Endothelial cell (in vitro differentiated cells): ENCODE measurements at places on chromosomes 2 and 18.

DNA sequence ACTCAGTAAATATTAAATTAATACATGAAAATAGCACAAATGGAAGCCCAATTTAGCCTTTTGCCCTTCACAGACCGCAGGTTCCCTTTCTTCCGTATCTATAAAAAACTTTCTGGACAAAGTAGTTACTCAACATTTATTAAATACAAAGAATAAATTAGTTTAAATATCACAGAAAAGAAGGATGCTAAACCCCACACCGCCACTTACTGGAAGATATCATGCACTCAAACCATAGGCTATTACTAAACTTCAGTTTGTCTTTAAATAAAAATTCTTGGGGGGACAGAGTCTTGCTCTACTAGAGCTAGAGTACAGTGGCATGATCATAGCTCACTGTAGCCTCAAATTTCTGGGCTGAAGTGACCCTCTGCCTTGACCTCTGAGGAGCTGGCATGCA, 120.7 kb upstream of the FHL2 start:
- no peak for DNase-seq

GRCh38 chr2:237566401-237567235, at the start of gene PRLH:
PRLH (plus strand) TSS chr2:237566574; CDS start chr2:237566574, 0 bp downstream.
- no peak for DNase-seq

GRCh38 chr2:48734576-48735303, 20.8 kb downstream of the LHCGR start:
- DNase-seq = no peak

- peak; percentile 68 for DNase-seq
Measured at GRCh38 chr2:237662671-237663093, 35.3 kb downstream of the LRRFIP1 start.

DNA sequence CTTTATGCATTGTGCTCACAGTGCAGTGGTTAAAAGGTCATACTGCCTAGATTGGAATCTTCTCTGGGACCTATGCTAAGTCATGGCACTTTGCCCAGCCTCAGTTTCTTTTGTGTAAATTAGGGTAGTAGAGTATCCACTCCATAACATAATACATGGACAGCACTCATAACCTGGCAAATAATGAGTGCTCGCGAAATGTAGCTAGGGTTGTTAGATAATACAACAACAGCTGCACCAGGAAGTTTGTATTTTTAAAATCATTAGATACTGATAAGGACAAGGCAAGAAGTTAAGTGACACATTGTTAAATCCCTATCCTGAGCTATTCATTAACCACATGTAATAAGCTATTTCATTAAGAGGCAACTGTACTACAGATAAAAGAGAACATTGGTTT, 13.8 kb upstream of the PLA2R1 start:
- DNase-seq = no peak

DNA sequence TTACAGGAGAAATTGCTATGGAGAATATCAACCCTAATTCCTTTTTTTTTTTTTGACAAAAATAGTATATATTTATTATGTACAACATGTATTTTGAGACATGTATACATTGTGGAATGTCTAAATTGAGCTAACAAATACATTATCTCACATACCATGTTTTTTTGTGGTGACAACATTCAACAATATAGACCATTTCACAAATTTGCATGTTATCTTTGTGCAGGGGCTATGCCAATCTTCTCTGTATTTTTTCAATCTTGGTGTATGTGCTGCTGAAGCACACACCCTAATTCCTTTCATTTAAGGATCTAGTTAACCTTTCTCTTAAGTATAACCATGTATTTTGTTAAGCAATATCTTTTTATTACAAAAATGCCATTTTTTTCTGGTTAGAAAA, 13.2 kb downstream of the SLC39A10 start:
- DNase-seq = no peak

- DNase-seq = no peak
Measured at GRCh38 chr18:489244-490023, 11.1 kb downstream of the COLEC12 start.

- DNase-seq = no peak
Measured at GRCh38 chr2:59249441-59250306, 1008.5 kb upstream of the FANCL start.
